ENCODE measurements at places on chromosomes 13 and 19.

DNA sequence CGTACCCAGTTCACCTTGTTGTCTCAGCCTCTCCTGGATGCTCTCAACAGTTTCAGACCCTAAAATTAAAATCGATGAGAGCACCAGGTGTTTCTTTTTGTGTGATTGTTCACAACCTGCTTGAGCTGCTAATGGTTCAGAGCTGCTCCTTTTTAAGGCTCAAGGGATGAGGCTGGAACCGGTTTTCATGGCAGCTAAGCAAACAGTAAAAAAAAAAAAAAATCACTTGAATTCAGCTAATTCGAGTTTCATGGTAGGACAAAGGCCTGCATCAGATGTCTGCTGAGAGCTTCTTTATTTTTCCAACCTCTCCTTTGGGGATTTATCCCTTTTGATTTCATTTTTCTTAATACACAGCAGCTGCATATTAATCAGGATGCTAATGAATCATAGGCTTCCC is 6.5 kb downstream of the SYCE2 start:
- DNase-seq: no peak

- no peak for DNase-seq
Measured at GRCh38 chr13:39580881-39581575, 22.0 kb downstream of the LHFPL6 start.

DNA sequence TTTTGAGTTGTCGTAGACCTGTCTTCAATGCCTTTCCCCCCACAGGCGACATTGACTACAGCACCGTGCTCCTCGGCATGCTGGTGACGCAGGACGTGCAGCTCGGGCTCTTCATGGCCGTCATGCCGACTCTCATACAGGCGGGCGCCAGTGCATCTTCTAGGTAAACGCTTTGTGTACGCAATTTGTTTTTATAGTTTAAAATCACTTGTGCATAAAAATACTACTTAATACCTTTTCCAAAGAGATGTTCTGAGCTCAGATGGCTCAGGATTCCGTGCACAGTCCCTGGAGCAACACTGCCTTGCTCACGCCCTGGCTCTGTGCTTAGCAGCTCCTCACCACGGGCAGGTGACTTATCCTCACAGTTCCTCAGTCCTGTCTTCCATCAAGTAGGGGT is 30.1 kb upstream of the DCUN1D2 start:
- no peak for DNase-seq

DNA sequence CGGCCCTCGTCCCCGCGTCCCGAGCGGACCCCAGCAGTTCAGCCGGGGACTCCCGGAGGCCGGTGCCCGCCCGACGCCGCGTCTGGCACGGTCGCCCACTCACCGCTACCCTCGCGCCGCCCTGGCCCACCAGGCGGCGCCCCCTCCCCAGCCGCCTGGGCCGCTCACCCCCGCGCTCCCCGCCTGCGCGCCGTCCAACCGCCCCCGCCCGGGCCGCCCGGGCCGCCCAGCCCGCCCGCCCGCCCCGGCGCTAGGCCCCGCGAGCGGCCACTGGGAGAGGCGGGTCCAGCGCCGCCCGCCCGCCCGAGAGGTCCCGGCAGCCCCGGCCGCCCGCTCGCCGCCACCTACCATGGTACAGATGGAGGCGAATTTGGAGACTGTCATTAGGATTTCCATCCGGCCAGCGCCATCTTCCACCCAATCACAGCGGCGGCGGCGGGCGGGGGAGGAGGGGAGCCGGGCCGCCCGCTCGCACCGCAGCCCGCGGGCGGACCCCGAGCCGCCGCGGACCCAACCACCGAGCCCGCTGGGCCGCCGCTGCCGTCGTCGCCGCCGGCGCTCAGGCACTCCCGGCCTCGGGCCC is at the start of gene USP12:
Gene USP12, minus strand, starts transcription at position 568 of the 583 bp plus-strand sequence. Its CDS starts 172 bp downstream, at position 396.
- DNase-seq: peak; percentile 39

DNA sequence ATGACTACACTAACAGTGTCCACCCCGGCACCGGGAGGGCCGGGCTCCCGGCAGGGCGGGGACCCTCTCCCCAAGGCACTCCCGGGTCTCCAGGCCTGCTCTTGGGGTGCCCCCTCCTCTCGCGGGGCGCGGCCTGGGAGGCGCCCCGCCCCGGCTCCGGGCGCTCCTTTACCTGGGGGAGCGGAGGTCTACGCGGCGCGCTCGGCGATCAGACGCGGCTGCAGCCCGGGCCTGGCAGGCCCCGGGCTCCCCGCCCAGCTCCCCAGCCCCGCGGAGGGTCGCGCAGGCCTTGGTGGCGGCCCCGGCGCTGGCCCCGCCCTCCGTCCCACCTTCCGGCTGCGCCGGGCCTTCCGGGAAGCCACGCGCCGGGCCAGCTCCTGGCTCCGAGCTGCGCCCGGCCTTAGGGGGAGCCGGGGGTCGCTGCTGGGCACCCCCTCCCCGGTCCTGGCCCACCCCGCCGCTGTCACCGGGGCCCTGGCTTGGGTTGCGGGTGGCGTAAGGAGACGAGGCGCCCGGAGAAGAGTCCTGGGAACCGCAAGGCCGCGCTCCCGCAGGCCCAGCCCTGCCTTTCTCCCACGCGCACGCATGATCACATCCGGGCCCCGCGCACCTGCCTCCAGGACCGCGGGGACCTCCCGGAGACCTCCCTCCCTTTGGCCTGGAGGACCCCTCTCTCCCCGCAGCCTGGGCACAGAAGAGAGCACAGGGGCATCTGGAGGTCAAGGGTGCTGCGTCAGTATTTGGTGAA is at the start of gene C19orf12:
Gene C19orf12, minus strand, starts transcription at position 309 of the 748 bp plus-strand sequence. CDS start 6,848 bp downstream, outside the sequence.
- DNase-seq: peak; percentile 71

- DNase-seq: no peak
Measured at GRCh38 chr13:58963321-58963720, 1200.4 kb downstream of the DIAPH3 start.

GRCh38 chr13:38045278-38046048 is 175.9 kb upstream of the TRPC4 start:
- no peak for DNase-seq

- no peak for DNase-seq
Measured at GRCh38 chr13:32687275-32687674, 101.0 kb downstream of the PDS5B start.

- DNase-seq: no peak
Measured at GRCh38 chr13:26646603-26647002, 89.1 kb downstream of the WASF3 start.

DNA sequence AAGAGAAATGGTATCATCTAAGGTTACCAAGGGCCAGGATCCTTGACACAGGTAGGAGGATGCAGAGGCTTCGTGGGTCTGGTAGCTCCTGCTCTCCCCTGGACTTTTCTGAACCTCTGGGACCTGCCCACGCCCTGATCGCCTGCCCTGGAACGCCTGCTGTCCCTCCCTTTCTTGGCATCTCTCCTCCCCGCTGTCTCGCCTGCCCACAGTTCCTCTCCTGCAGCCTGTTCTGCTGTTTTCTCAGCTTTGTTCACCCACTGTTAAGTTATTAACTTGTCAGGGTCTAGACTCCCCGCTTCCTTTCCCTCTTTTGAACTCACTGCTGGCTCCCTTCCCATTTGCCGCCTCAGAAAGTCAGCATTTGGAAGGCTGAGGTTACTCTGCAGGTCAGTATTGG is 19.8 kb downstream of the SERP2 start:
- no peak for DNase-seq

DNA sequence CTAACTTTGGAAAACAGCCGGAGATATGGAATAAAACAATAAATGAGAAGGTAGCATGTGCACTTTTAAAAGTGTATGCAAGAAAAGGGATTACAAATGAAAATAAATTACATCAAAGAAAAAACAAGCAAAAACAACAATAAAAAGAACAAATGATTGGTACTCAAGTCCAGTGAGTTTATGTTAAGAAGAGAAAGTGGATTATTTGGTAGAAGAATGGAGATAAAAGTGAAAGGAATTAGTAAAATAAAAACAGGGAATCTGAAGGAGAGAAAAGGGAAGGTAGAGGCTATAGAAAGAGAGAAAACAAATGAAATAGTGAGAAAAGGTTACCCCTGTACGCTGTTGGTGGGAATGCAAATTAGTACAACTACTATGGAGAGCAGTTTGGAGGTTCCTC is 28.6 kb upstream of the KLF12 start:
- DNase-seq: no peak

DNA sequence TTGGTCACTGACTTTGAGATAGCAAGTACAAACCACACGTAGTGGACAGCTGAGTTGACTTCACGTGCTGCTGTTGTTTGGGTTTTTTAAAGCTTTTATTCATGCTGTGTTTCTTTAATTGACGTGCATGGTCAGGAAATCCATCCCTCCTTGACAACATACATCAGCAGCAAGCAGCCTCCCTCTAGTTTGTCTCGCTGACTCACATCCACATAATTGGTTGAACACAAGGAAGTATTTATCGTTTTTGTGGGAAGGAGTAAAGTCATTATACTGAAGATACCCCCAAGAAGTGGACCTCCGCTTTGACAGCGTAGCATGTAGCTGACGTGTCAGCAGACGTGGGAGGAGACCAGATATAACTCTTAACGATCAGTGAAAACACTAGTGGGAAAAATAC is 355.8 kb downstream of the MYO16 start:
- no peak for DNase-seq

GRCh38 chr19:23855676-23856075 is 59.0 kb upstream of the ZNF726 start:
- no peak for DNase-seq

GRCh38 chr19:5953030-5953589 is 24.8 kb downstream of the RANBP3 start:
- no peak for DNase-seq

DNA sequence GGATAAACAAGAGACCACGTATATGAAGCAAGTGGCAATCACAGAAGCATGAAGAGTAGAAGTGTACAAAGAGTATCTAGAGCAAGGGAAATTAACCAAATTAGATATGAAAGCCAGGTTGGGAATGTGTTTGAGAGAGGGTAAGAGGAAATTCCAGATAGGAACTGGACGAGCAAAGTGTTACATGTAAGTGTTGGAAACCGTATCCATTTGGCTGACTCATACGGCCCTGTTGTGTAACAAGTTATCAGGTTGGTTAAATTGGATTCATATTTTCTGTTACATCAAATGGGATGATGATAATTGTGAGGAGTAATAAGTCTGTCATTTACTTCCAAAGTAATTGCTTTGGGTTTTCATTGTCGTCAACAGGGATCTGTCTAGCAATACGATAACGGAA is 46.7 kb downstream of the RXFP2 start:
- DNase-seq: no peak

DNA sequence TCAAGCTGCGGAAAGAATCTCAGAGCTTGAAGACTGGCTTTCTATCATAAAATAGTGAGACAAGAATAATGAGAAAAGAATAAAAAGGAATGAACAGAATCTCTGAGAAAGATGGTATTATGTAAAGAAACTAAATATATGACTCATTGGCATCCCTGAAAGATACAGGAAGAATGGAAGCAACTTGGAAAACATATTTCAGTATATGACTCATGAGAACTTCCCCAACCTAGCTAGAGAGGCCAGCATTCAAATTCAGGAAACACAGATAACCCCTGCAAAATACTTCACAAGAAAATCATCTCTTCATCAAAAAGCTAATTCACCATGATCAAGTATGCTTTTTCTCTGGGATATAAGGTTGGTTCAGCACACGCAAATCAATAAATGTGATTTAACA is 2318.0 kb downstream of the PCDH9 start:
- DNase-seq: no peak

DNA sequence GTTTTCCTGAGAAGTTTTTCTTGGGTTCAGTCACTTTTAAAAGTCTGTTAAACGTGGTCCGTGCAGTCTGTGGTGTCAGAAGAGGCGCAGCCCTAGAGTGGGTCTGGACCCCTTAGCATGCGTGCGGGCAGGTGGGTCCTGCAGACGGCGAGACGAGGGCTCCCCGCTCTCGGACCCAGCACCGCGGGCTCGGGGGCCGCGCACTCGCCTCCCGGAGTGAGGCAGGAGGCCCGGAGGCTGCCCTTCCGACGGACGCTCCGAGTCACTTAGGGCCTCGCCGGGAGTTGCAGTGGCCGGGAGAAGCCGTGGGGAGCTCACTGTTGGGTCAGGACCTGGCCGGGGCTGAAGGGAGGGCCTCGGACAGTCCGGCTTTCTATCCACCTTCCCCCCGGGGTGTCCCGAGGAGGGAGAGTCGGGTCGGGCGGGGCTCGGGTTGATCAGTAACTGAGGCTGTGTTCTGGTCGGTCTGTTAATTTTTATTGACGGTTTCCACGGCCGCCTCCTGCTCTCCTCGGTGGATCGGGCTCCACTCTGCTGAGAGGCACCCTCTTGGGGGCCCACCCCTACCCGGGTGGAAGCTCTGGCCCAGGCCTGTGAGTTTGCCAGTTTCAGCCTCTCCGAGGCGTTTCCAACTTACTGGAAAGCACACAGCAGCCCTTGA is 1.3 kb downstream of the PTBP1 start:
- DNase-seq: peak; percentile 35

- DNase-seq: no peak
Measured at GRCh38 chr19:49921871-49922795, 6.9 kb upstream of the ATF5 start.

GRCh38 chr13:51818781-51819511 is 15.0 kb upstream of the DHRS12 start:
- peak; percentile 79 for DNase-seq

GRCh38 chr13:108281901-108282300 is 12.4 kb downstream of the TNFSF13B start:
- no peak for DNase-seq

DNA sequence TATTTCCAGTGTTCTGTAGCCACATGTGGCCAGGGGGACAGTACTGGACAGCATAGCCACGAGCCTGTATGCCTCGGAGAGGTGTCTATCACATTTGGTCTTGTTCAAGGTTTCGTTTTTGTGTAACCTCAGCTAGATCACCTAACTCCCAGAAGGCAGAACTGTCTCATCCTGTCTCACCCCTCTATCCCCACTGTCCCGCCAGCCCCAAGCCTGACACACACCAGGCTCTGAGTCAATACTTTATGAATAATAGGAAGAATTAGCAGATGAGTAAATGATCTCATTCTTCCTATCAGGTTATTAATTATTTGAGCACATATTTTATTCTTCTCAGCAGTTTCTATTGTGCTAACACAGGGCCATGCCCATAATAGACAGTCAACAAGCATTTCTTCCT is 132.2 kb downstream of the NUFIP1 start:
- no peak for DNase-seq

DNA sequence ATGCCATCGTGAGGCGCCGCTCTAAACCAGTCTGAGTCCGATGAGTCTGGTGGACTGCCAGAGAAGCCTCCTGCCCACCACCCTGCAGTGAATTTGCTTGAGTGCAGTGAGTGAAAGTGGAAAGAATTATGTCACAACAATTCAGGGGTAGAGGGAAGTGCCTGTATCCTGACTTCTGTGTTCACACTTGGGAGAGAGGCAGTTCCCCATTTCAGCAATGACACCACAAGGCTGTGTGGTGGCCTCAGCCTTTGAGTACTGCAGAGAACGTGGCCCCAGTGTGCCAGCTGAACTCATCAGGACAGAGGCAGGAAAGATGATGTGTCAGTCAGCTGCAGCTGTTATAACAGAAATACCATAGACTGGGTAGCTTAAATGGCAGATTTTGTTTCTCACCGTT is 155.6 kb downstream of the COG6 start:
- DNase-seq: no peak

GRCh38 chr13:107291875-107292274 is 723.9 kb upstream of the ARGLU1 start:
- no peak for DNase-seq

DNA sequence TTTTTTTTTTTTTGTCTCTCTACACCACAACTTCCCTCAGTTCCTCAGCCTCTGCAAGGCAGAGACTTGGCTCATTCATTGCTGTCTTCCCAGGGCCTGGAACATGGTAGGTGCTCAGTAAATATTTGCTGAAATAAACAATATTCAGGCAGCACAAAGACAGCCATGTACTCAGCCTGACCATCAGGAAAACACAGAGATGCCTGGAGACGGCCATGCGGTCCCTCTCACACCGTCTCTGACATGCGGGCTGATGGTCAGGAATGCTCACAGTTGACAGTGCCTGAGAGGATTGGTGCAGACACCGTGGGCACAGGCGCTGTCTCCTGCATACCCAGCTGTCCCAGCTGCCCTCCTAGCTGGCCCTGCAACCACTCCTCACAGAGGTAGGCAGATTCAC is 924 bp downstream of the PRAM1 start:
- no peak for DNase-seq

All from stimulated activated CD4-positive, alpha-beta T cell treated with anti-CD3 and anti-CD28 coated beads, Interleukin-4, amount 100 ng/mL, for 24 hours (primary cell).